ENCODE measurements at places on chromosomes 3 and 15.

DNA sequence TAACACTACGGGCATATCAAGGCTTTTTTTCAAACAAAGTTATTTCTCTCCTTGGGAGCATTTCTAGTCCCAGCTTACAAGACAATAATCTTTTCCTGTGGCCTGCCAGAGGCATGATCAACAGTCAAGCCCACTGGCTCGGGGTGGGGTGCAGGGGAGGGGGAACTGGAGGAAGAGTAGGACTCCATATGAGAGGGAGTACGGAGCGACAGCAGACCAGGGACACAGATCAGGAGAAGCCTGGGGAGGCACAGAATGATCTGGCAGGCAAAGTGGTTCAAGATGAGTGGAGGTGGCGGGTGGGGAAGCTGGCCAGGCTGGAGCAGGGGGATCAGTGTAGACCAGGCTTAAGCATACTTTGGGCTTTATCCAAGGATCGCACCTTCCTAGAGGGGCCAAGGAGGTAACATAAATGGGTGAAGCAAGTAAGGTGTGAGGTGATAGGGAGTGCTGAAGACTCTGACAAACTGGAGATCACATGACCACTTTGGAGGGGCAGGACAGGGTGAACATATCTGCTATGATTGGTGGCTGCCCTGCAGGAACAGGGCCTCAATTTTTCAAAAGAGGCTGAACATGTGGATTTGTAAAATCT, 37.4 kb downstream of the KLF15 start:
- no peak for DNase-seq
- no peak overlapping the region for H3K27ac ChIP-seq
- no peaks in the 10 kb centered on the region for H3K36me3 ChIP-seq
- H3K27me3 ChIP-seq = no peaks in the 10 kb centered on the region

DNA sequence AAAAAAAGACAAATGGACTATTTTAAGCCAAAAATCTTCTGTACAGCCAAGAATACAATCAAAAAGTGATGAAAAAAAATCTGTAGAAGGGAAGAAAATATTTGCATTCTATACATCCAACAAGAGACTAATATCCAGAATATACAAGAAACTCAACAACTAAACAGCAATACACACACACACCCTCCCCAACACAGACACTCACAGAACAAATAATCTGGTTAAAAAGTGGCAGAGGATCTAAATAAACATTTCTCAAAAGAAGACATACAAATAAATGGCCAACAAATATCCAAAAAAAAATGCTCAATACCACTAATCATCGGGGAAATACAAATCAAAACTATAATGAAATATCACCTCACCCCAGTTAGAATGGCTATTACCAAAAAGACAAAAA, 209.0 kb upstream of the ZNF385D start:
- DNase-seq = no peak
- no peaks in the 10 kb centered on the region for H3K4me1 ChIP-seq
- no peak overlapping the region for H3K27ac ChIP-seq
- no peak overlapping the region for H3K4me3 ChIP-seq

DNA sequence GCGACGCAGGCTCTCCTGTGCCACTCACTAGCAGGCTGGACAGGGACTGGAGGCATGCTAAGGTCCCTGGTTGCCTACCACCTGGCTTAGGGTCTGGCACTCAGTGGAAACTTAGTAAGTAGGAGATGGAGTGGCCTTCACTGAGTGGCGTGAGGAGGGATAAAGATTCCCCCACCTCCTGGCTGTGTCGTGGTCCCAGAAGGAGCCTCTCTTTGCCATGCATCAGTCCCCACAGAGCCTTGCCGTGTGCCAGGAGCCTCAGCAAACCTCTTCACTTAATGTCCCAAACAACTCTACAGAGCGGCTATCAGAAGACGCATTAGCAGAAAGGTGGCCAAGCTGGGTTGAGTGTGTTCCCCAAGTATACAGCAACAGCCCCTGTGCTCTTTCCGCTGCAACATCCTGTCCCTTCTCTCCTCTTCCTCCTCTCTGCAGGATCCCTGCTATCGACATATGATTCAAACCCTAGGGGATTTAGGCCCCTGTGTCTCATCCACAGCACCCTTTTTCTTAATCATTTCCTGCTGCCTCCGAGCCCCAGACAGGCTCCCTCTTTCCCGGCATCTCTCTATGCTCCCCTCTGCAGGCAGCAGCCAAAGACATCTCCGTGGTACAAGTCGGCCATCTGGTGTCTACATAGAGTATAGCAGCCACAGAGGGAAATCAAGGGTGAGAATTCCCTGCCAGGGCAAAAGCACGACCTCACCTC, 66.7 kb downstream of the SLC6A1 start:
- no peaks in the 10 kb centered on the region for H3K27me3 ChIP-seq
- no peaks in the 10 kb centered on the region for H3K4me1 ChIP-seq
- no peaks in the 10 kb centered on the region for H3K36me3 ChIP-seq
- H3K4me3 ChIP-seq = no peak overlapping the region

GRCh38 chr3:75814797-75815196, 29.4 kb upstream of the ZNF717 start:
- no peaks in the 10 kb centered on the region for H3K27me3 ChIP-seq
- H3K36me3 ChIP-seq = no peaks in the 10 kb centered on the region
- H3K4me3 ChIP-seq = no peak overlapping the region
- DNase-seq = no peak
- H3K27ac ChIP-seq = no peak overlapping the region

GRCh38 chr15:54502416-54503075, 524.3 kb downstream of the UNC13C start:
- no peak for DNase-seq
- H3K4me1 ChIP-seq = no peaks in the 10 kb centered on the region
- no peaks in the 10 kb centered on the region for H3K27me3 ChIP-seq
- no peaks in the 10 kb centered on the region for H3K36me3 ChIP-seq
- H3K4me3 ChIP-seq = no peak overlapping the region
- no peak overlapping the region for H3K27ac ChIP-seq

- H3K27ac ChIP-seq = no peak overlapping the region
- H3K4me1 ChIP-seq = peaks cover 5% of the 10 kb centered on the region
- peak; percentile 42 for DNase-seq
- peak overlapping the region; percentile 58 for H3K4me3 ChIP-seq
- no peaks in the 10 kb centered on the region for H3K27me3 ChIP-seq
These were observed 28.1 kb downstream of the NR1I2 start for GRCh38 chr3:119810018-119810435.

GRCh38 chr15:66284271-66284670, 9.1 kb upstream of the DIS3L start:
- no peak overlapping the region for H3K4me3 ChIP-seq
- no peaks in the 10 kb centered on the region for H3K27me3 ChIP-seq
- no peak overlapping the region for H3K27ac ChIP-seq
- no peak for DNase-seq
- H3K36me3 ChIP-seq = no peaks in the 10 kb centered on the region
- H3K4me1 ChIP-seq = no peaks in the 10 kb centered on the region

DNA sequence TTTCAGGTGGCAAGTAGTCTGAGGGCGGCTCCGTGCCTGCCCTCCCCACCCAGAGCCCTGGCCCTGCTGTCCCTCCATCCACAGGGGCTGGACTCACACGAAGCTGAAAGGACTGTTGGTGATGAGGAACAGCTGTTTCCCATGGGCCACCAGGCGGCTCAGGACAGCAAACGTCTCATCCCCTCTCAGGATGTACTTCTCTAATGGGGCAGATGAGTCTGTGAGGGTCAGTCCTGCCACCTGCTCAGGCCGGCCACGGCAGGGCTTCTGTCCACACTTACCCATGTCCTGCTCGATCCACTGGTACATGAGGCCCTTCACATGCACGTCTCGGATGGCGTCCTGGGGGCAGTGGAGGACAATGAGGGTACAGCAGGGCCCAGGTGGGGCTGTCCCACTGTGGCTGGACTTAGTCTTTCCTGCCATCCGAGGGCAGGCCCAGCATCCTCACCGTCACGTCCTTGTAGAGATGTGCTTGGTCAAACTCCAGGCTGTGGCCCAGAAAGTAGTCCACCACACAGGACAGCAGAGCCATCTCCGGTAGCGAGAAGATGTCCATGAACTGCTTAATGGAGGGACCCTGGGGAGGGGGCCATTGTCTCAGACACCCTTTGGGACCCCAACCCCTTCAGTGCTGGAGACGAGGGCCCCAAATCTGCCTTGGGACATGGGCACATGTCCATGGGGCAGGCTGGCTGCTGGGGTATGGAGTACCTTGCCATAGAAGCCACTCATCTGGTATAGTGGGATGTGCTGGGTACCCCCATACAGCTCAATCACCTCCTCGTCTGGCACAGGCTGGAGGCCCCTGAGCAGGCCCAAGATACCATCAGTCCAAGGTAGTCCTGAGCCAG, 5.7 kb downstream of the NT5DC2 start:
- peaks cover 28% of the 10 kb centered on the region for H3K4me1 ChIP-seq
- no peak overlapping the region for H3K4me3 ChIP-seq
- H3K27me3 ChIP-seq = no peaks in the 10 kb centered on the region
- peak overlapping the region; percentile 92 for H3K27ac ChIP-seq
- peak; percentile 0 for DNase-seq
- peaks cover 14% of the 10 kb centered on the region for H3K36me3 ChIP-seq

DNA sequence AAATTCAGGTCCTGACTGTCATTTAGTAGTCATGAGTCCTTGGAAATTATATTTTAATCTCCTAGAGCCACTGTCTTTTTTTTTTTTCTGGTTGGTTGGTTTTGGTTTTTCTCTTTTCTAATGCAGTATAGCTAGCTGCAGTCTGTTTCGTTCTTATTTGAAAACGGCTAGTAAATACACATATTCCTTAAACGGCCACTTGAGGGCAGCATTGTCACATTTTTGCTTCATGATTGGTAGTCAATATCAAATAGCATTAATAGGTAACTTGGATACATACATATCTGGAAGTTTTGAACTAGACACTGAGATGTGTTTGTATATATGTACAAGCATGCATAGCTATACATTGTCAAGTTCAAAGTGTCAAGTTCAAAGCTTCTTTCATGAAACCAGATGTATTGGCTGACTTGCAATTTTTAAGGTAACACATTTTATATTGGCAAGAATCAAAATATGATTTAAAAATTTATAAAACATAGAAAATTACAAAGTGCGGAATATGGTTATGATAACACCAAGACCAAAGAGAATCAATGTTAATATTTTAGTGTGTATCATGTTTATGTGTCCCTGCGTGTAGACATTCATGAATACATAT, 22.5 kb downstream of the GABRA5 start:
- no peak overlapping the region for H3K27ac ChIP-seq
- no peak overlapping the region for H3K4me3 ChIP-seq
- H3K4me1 ChIP-seq = peaks cover 3% of the 10 kb centered on the region
- H3K36me3 ChIP-seq = no peaks in the 10 kb centered on the region

GRCh38 chr3:155026999-155027591, 53.0 kb upstream of the MME start:
- H3K27ac ChIP-seq = no peak overlapping the region
- no peak overlapping the region for H3K4me3 ChIP-seq
- no peaks in the 10 kb centered on the region for H3K27me3 ChIP-seq
- H3K4me1 ChIP-seq = no peaks in the 10 kb centered on the region
- no peak for DNase-seq

GRCh38 chr3:128254967-128255366, 101.7 kb downstream of the EEFSEC start:
- H3K36me3 ChIP-seq = no peaks in the 10 kb centered on the region
- DNase-seq = no peak
- no peaks in the 10 kb centered on the region for H3K4me1 ChIP-seq
- no peaks in the 10 kb centered on the region for H3K27me3 ChIP-seq
- no peak overlapping the region for H3K4me3 ChIP-seq

- no peak overlapping the region for H3K27ac ChIP-seq
- H3K4me3 ChIP-seq = no peak overlapping the region
- H3K4me1 ChIP-seq = peaks cover 14% of the 10 kb centered on the region
- no peak for DNase-seq
- H3K27me3 ChIP-seq = no peaks in the 10 kb centered on the region
These were observed 340.8 kb upstream of the DCBLD2 start for GRCh38 chr3:99242271-99242670.

DNA sequence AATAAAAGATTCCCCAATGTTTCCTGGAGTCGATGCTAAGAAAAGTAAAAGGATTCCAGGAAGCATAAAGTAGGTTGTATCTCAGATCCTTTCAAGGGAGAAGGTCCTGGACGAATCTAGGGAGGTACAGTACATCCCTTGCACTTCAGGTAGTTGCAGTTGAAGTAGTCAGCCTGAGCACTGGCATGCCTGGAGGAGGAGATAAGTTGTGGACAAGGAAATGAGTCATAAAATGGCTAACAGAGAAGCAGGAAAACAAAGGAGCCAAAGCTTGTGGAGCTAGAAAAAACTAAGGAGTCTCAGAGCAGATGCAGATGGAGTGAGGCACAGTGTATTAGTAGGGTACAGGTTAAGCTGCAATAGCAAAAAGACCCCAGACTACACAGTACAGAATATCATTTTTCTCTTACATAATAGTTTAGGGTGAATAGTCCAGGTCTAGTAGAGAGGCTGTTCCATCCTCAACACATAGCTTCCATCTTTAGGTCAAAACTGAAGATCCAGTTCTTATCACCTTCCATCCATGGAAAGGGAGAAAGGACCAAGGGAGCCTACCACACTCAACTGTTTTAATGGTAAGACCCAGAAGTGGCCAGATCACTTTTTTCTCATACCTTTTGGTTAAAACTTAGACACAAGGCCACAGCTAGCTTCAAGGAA, 41.3 kb downstream of the COL6A5 start:
- H3K4me1 ChIP-seq = no peaks in the 10 kb centered on the region
- no peak overlapping the region for H3K4me3 ChIP-seq
- no peaks in the 10 kb centered on the region for H3K36me3 ChIP-seq
- no peak overlapping the region for H3K27ac ChIP-seq

- H3K4me3 ChIP-seq = no peak overlapping the region
- no peaks in the 10 kb centered on the region for H3K4me1 ChIP-seq
- H3K36me3 ChIP-seq = no peaks in the 10 kb centered on the region
- DNase-seq = no peak
- H3K27ac ChIP-seq = no peak overlapping the region
- H3K27me3 ChIP-seq = no peaks in the 10 kb centered on the region
These were observed 10.3 kb upstream of the RFTN1 start for GRCh38 chr3:16523778-16524177.

DNA sequence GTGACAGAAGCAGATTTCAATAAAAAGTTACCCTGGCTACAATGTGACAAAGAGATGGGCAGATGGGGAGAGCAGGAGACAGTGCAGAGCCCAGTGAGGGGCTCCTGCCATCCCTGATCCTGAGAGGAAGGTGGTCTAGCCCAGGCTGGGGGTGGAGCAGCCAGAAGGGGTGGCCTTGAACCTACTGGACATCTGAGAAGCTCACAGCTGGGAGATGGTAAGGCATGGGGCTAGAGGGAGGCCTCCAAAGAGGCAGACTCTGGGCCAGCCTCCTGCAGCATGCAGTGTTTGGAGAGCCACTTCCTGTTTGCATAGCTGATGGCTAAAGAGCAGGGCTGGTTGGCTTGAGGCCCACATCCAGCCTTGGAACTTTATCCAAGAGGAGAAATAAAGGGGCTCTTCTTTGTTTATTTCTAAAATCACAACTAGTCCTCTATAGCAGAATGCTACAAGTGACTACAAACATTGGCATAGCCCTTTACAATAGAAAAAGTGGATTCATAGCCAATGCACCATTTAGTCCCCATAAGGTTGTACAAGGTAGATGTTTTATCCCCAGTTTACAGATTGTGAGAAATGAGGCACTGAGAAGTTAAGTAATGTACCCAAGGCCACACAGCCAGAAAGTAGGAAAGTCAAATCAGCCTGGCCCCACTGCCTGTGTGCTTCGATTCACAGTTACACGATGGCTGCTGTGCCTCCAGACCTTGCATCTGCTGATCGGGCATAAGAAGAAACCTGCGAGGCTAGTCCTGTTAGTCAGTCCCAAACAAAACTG, 4.6 kb downstream of the EFCC1 start:
- DNase-seq = peak; percentile 66
- H3K36me3 ChIP-seq = no peaks in the 10 kb centered on the region
- H3K4me3 ChIP-seq = no peak overlapping the region
- peaks cover 38% of the 10 kb centered on the region for H3K4me1 ChIP-seq
- peak overlapping the region; percentile 36 for H3K27ac ChIP-seq

GRCh38 chr3:158709666-158710083, 22.6 kb downstream of the RARRES1 start:
- H3K4me1 ChIP-seq = no peaks in the 10 kb centered on the region
- H3K27ac ChIP-seq = no peak overlapping the region
- DNase-seq = no peak
- H3K27me3 ChIP-seq = no peaks in the 10 kb centered on the region
- no peak overlapping the region for H3K4me3 ChIP-seq
